Ecto neural progenitor cell (in vitro differentiated cells): ENCODE measurements at places on chromosomes 3 and 15.

GRCh38 chr3:149495581-149496125 lies 21.2 kb downstream of the TM4SF4 start:
- no peak for DNase-seq

DNA sequence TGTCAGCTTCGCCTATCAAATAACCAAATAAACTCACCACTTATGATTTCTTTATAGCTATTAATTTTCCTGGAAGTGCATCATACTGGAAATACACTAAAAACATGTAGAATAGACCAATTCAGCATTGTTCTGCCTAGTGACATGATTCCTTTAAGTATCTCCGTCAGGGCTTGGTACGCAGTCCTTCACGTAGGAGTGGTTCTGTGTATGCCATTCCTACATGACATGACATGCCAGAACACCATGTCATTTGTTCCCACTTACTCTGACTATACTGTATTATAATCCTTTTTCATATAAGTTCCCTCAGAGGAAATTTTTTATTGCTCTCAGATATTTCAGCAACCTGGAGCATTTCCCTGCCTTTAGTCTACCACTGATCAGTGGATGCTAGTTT lies 230.7 kb upstream of the EPHA3 start:
- no peak for DNase-seq

GRCh38 chr15:69164807-69165636 lies 4.6 kb downstream of the GLCE start:
- no peak for DNase-seq

- no peak for DNase-seq
These were observed 40.3 kb downstream of the CTNNB1 start for GRCh38 chr3:41239587-41239986.

DNA sequence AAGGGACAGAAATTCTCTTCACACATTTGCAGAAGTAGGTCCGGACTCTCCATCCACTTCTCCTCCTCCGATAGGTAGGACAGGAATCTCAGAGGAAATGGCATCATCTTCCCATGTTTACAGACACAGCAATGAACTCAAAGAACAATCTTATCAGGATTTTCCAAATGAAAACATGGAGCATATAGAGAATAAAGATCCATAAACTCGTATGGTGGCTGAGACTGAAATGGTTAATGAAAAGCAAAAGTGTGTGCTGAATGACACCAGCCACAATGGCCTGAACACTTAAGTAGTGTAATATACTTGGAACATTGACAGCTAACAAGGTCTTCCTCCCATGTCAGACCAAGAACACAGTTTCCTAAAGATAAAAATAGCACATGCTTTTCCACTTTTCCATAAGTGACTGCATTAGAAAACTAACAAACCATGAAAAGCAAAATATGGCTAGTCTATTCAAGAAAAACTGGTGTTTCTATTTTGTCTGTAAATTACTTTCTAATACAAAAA lies 5.8 kb downstream of the CCRL2 start:
- DNase-seq, result no peak

DNA sequence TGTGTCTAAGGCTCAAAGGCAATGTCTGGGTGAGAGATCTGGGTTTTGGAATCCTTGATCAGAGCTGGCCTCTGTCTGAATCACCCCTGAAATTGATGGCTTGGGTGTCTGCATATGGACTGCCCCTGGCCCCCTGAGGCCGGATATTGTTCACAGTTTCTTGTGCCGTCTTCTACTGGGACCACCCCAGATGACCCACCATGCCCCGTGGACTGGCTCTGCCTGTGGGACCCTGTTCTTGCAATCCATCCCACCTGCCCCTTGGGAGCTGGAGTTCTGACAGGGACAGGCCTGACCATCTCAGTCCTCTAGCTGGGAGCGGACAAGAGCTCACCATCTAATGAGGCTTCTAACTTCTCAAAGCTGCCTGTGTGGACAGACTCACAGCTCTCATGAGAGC lies 119.9 kb downstream of the FAM43A start:
- DNase-seq, result no peak

GRCh38 chr3:98008855-98009254 lies 26.3 kb downstream of the GABRR3 start:
- no peak for DNase-seq

DNA sequence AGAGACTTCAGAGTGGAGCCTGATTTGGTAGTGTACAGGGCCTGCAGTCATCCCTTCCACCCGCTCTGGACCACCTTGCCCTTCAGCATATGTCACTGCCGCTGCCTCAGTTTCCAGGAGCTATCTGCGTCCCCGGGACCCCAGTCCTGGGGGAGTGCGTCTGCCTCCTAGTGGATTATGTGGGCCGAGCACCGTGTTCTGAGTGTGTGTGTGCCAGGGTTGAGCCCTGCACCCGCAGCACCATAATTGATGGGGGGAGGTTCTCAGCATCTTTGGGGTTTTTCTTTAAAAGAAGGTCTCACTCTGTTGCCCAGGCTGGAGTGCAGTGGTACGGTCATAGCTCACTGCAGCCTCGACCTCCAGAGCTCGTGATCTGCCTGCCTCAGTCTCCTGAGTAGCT lies 33.6 kb downstream of the CD276 start:
- DNase-seq, result no peak

GRCh38 chr15:22974745-22975144 lies 5.4 kb downstream of the CYFIP1 start:
- no peak for DNase-seq

DNA sequence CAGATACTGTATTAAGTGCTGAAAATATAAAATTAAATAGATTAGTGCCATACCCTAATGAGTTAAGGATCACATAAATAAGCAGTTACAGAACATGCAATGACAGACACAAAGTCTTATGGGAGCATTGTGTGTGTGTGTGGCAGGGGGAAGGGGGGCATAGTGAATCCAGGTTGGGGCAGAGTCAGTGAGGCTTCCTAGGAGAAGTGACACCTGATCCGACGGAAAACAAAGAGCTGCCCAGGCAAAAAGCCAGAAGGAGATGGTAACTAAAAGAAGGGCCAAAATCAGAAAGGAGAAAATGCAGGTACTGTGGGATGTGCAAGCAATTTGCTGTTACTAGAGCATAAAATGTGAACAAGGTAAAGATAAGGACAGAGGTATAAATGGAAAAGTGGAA lies 80.1 kb upstream of the CHRM5 start:
- no peak for DNase-seq

GRCh38 chr15:74631935-74632560 lies 16.4 kb downstream of the CLK3 start:
- DNase-seq, result peak; percentile 73

DNA sequence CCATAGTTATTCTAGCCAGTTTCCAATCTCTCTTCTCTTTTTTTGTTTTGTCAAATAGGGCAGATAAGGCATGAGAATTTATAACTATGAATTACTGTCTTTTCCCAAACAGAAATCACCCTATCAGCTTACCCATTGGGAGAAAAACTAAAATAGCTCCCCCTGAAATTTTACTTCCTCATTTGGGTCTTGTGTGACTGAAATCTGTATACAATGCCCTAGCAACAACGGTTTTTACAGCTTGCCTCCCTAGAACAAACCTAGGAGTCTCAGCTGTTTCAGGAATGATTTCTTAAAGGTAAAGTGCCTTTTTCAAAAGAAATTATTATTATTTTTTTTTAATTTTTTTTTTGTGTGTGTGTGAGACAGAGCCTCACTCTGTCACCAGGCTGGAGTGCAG lies 56.8 kb downstream of the CD86 start:
- no peak for DNase-seq

GRCh38 chr15:90994059-90994416 lies 297 bp downstream of the PRC1 start:
- DNase-seq, result no peak
